Stimulated activated memory B cell treated with anti-CD40 and anti-IgM and Interleukin-4, amounts not matched to agents 10 μg/mL and 1 μg/mL and 100 μg/mL, for 72 hours (primary cell): ENCODE measurements at places on chromosomes 2 and 18.

GRCh38 chr2:117825437-117825836, 10.9 kb downstream of the DDX18 start:
- ATAC-seq: no peak

GRCh38 chr2:101720732-101721131, 23.2 kb downstream of the MAP4K4 start:
- no peak for ATAC-seq

- ATAC-seq: no peak
These were observed 326.5 kb upstream of the CDH20 start for GRCh38 chr18:61006687-61007224.

DNA sequence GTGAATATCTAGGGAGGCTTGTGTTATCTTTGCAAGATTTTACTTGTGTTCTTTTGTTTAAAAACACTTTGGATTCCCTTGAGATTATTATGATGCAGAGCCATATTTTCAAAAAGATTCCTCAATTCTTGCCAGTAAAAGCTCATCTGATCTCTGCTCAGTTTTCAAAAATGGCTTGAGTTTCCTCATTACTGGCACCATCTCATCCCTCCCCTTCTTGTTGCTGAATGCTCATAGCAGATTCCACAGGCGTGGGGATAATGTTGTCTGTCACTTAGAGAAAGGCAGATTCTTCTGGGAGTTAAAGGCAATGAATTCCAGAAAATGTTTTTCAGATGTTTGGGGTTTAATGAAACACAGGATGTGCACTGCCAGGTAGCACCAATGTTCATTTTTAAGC, 170.4 kb upstream of the TANK start:
- no peak for ATAC-seq

DNA sequence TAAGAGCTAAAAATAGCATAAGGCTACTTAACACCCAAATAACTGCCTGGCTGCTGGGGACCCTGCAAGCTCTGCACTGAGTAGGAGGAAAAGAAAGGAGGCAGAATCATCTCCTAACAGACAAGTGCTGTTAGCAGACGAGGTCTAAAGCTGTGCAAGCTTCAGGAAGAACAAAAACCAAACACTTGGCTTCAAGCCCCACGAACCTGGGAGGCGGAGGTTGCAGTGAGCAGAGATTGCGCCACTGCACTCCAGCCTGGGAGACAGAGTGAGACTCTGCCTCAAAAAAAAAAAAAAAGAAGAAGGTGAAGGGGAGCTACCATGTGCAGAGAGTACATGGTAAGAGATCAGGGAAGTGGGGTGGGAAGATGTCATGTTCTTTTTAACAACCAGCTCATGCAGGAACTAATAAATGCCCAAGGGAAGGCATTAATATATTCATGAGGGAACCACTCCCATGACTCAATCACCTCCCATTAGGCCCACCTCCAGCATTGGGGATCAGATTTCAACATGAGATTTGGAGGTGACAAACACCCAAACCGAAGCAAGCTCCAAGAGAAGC, 28.8 kb upstream of the INO80C start:
- no peak for ATAC-seq

DNA sequence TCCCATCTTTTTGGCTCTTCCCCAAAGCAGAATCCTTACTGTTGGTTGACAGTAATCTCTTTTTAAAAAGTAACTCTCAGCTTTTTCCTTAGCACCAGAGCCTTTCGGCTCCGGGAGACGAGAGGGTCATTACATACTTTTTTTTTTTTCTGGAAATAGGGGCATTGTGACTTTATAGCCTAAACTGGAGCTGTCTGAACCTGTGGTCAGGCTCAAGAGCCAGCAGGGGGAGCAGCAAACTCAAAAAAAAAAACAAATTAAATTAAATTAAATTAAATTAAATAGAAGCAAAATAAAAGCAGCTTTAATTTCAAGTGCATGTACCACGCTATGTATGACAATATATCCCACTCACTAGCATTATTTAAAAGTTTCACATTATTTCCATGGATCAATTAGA, 156.6 kb downstream of the DTNA start:
- no peak for ATAC-seq

DNA sequence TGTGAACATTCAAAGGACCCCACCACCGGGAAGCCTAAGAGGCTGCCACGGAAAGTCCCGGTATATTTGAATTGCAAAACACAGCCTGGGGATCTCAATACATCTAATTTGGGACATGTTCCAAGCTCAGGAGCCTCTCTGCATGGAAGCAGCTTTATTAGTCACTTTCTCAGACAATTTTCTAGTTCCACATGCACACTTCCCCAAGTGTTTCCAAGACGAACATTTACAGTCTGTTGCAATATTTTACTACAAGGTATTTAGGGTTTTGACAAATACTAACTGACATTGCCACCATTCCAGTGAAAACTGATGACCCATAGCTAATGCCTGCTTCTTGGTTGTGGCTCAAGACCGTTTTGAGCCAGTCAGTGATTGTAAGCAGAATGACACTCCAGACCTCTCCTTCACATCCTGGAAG, 145.3 kb downstream of the NCKAP5 start:
- no peak for ATAC-seq

DNA sequence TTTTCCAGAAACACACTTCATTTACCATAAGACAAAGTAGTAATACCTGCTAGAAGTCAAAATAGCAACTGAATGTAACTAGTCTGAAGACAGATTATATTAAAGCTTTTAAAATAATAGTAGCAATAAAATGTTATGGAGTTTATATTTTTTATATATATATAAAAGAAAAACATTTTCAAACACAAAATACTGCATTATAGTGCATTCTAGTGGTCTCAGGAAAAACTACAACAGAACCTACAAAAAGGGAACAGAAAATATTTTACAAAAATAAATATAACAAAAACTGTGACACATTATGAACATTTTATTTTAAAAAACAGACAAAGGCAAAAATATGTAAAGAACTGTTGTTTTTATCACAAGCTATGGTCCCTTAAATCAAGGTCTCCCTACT, 48.0 kb downstream of the STRN start:
- no peak for ATAC-seq

GRCh38 chr2:138017824-138018223, 53.6 kb downstream of the HNMT start:
- ATAC-seq: no peak

- ATAC-seq: no peak
These were observed 75.6 kb downstream of the ICOS start for GRCh38 chr2:204012072-204012653.

- ATAC-seq: no peak
These were observed 45.6 kb downstream of the MREG start for GRCh38 chr2:215967590-215968378.
